ENCODE measurements at places on chromosomes 13 and 19.
A peak's percentile ranks its signal among the peaks of the same experiment; 100 is the strongest.

GRCh38 chr19:36067681-36068080 lies 13.0 kb downstream of the WDR62 start:
- no peak for DNase-seq

DNA sequence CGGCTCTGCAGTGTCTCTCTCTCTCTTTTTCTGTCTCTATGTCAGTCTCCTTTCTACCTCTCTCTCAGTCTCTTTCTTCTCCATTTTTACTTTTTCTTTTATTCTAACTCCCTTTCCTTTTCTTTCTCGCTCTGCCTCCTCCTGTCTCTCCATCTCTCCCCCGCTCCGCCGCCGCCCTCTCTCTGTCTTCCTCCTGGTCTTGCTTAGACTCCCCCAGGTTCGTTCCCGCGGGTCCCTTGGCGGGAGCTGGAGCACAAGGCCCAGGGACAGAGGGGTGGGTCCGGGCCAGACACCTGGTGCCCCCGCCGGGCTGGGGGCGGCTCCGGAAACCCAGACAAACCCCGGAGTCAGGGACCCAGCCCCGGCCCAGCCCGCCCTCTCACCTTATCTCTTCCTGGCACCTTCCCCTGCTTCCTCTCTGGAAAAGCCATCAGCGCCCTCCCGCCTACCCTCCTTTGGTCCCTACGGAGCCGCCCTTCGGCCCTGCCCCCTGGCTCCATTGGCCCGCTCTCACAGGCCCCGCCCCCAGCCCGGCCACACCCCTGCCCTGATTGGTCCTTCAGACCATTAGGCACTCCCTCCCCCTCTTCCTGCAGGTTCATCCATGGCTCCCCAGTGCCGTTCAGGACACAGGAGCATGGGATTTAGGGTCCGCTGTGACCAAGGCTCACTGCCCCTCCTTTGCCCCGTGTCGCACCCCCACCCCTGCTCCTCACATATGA lies 15.4 kb upstream of the NOP53 start:
- peak; percentile 31 for DNase-seq

DNA sequence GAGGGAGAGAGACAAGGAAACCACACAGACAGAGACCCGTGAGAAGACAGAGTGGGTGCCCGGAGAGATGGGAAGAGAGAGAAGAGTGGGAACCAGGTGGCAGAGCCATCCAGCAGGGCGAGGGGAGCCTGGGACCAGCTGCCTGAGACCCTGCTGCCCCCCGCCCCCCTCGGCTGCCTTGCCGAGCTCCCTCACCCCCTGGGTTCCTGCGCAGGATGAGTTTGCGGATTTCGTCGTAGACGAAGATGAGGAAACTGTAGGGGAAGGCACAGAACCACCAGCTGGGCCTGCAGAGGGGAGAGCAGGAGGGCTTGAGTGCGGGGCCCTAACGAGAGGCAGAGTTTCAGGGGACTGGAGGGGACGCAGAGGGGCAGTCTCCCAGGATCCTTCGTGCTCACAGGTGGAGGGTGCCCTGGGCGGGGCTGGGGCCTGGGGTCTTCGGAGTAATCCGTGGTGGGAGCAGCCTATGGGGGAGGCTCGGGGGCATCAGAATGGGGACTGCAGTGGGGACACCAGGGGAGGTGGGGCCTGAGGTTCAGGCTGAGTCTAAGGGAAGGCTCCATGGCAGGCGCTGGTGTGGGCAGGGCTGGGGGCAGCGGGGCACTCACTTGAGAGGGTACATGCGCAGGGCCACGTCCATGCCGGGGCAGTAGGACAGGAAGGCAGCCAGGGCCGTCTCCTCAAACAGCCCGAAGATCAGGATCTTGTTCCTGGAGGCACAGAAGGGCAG lies 8.1 kb upstream of the RABAC1 start:
- no peak for DNase-seq

- DNase-seq: no peak
Observed at GRCh38 chr19:49213791-49214190, 56.2 kb downstream of the TRPM4 start.

DNA sequence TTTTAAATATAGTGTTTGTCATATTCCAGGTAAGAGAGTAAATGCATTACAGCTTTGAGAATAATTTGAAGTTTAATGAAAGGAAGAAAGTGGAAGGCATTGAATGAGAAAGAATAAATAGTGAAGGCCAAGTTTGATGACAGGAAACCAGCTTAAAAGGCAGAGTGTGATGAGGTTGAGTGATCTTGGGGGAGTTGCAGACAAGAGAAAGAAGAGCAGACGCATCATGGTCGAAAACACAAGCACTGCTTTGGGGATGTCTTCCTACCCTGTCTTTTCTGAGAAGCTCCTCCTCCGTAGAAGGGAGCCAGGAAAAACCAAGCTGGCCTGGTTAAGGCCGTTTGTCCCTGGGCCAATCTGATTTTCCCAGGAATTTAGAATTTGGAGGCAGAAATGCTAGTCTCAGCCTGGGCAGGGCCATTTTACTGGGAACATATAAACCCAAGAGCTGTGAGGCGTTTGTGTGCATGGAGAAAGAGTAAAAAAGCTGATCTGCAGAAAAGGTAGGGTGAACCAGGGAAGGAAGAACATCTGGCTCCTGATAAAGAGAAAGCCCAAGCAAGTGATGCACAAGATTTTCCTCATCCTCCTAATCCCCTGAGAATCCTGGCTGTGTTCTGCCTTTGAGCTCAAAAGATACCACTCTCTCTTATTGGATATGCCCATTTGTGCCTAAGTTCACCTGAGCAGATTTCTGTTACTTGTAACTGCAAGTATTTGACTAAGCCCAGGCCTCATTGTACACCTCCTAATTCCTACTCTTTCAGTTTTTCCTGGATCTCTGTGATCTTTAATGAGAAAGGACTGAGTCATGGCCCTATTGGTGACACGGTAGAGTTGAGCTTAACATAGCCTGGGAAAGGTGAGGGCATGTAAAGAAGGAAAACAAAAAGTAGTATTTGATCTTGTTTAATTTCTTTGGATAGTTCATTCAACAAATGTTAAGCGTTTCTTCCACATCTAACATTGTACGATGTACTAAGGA lies 80.0 kb downstream of the WDFY2 start:
- no peak for DNase-seq

DNA sequence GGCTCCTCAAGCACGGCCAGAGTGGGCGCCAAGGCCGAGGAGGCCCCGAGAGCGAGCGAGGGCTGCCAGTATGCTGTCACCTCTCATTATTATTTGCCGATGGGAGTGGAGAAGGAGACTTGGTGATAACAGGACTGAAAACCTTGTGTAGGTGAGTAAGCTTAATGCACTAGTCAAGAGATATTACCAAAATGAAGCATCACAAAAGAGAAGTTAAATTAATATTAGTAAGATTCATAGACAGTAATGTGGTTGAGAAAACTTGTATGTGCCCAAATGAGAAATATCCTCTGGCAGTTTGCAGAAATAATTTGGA lies 204.5 kb upstream of the SLITRK1 start:
- no peak for DNase-seq

DNA sequence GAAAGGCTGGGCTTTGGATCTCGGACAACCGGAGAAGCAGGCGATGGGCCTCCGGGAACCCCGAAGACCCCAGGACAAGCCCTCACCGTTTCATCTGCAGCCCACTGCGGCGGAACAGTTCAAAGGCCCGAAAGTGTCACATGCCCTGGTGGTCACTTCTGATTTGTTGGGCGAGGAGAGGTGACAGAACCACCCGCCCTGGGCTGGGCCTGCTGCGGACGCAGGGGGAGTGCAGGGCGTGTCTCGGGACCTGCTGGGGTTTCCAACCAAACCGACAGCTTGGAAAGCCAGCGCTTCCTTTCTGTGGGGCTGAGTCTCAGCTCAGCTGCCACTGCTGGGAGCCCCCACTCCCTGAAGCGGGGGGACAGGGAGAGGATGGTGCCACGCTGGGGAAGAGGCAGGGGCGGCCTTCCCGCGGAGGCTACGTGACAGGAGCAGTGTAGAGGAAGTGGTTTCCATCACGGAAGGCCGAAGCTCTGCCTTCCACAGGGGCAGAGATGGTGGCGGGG lies 22.8 kb upstream of the ZBTB7A start:
- peak; percentile 57 for DNase-seq

- DNase-seq: no peak
Observed at GRCh38 chr19:56294549-56294948, 20.1 kb downstream of the ZSCAN5A start.

GRCh38 chr13:28741084-28741491 lies 22.3 kb upstream of the SLC46A3 start:
- no peak for DNase-seq

DNA sequence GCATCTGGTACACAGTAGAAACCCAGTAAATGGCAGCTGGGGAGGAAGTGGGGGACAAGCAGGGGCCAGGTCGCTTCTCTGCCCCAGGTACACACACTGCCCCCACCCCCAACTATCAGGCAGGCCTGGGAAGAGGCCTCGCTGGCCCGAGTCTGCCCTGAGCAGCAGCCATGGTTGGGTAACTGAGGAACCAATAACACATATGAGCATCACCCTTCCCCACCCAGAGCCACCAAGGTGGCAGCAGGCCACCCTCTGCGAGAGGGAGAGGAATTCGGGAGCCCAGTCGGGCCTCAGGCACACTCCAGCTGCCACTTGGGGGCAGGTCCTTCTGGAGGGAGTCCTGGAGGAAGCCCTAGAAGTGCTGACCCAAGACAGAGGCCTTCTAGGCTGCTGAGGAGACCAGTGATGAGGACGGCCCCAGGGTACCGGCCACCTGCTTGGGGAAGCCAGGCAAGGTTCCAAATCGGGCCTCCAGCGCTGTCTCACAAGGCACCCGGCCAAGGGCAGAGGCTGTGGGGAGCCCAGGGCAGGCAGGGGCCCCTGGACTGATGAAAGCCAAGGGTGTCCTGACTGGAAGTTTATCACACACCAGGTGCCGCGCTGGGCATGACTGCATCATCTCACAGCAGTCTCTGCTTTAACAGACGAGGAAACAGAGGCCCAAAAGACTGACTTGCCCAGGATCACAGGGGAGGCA lies 14.0 kb upstream of the KPTN start:
- no peak for DNase-seq

DNA sequence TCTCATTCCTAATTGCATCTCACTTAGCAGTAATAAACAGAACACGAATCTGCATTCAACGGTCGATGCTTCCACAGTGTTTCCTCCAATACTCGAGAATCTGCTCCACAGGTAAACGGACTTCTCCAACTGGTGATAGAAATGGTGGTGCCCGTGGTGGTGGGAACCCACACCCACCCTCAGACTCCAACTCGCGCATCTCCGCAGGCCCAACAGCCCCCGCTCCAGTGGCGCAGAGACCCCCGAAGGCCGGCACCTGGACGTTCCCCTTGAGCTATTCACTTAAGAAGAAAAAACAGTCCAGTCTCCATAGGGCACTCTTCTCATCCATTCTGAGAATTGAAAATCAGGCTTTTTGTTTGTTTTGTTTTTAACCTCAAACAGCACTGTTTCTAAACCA lies 13.8 kb upstream of the RASA3 start:
- DNase-seq: no peak

GRCh38 chr13:99980201-99980823 lies 1.3 kb upstream of the ZIC2 start:
- DNase-seq: peak; percentile 68

DNA sequence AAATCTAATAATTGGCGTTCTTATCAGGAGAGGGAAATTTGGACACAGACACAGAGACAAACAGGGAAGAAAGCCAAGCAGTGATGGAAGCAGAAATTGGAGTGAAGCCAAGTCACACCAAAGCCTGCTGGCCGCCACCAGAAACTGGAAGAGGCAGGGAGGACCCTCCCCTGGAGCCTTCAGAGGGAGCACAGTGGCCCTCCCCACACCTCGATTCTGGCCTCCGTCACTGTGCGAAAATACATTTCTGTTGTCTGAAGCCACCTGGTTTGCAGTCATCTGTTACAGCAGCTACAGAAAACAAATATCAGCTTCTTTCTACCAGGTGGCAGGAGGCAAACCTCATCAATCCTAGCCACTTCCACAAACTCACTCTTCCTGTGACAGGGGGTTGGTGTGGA lies 8.3 kb upstream of the TLE6 start:
- no peak for DNase-seq

DNA sequence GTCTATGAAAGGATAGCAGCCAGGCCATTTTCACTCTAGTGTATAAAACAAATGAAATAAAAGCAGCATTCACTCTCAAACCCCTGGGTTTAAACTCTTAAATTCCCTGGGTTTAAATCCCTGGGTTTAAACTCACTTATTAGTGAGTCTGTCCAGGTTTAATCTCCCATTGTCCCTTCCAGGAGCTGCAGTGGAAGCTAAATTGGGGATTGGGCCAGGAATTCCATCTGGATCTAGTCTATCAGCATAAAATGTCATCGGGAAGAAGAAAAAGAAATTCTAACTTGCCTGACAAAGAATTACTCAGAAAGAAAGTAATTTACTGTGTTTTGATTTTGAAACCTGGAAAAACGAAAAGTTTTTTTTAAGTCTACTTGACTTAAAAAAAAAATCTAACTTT lies 54.8 kb downstream of the FRY start:
- DNase-seq: no peak

- DNase-seq: no peak
Observed at GRCh38 chr19:53892981-53893325, 11.0 kb downstream of the PRKCG start.

GRCh38 chr13:73842626-73843025 lies 291.6 kb downstream of the KLF12 start:
- no peak for DNase-seq

DNA sequence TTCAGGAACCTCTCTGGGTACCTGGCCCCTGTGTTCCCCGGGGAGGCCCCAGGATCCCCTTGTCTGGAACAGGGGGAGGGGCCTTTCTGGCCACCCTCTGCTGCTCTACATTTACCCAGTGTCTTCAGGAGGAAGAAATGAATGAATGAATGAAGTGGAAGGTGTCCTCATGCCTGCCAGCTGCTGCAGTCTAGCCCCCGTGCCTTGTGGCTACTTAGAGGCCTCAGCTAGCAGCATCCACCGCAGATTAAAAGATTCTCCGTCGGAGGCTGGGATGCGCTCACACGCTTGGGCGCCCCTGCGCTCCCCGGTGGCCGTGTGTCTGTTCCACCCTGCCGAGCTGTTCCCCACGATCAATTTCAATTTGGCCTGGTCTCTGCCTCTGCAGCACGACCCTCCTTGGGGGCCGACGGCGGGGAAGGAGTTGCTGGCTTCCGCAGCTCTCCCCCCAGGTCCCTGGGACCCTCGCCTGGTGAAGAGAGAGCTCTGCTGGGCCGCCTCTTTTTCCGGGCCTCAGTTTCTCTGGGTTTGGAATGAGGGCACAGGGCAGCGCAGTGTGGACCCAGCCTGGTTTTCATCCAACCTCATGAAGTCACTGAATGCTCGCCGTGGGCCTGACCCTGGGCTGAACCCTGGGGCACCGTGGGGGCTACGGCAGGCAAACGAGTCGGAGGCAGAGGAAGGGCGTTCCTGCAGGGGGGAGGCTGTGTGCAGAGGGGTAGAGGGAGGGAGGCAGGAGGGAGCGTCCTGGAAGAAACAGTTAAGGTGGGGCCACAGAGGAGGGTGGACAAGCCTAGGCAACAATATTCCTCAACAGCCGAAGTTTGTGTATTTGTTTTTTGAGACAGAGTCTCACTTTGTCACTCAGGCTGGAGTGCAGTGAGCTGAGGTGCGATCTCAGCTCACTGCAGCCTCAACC lies 28.3 kb downstream of the EFNA2 start:
- DNase-seq: no peak

DNA sequence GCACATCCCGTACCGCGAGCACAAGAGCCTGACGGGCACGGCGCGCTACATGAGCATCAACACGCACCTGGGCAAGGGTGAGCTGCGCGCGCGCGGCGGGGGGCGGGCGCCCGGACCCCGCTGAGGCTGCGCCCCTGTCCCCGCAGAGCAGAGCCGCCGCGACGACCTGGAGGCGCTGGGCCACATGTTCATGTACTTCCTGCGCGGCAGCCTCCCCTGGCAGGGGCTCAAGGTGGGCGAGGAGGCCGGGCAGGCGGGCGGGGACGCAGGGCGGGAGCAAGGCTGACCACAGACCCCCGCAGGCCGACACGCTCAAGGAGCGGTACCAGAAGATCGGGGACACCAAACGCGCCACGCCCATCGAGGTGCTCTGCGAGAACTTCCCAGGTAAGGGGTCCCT lies 36.5 kb downstream of the BTBD2 start:
- DNase-seq: no peak
